ENCODE measurements at places on chromosomes 5 and 9.

- DNase-seq, result peak; percentile 97
Measured at GRCh38 chr5:38809388-38810359, 36.1 kb upstream of the OSMR start.

GRCh38 chr5:143748516-143748915 is 63.4 kb upstream of the HMHB1 start:
- DNase-seq, result no peak

DNA sequence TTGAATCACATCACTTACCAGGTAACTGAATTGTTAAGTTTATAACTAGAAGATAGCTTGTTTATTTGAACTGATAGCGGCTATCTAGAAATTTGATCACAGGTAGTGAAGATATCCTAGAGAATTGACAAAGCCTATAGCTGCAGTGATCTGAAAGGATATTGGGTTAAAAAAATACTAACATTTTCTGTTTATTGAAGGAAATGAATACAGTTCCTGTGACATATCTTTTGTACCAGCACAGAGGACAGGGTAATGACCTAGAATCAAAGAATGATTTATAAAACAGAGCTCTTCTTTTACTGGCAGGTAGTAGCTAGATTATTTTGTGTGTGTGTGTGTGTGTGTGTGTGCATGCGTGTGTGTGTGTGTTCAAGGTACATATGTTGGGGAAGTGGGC is 94.8 kb downstream of the RAB3C start:
- no peak for DNase-seq

DNA sequence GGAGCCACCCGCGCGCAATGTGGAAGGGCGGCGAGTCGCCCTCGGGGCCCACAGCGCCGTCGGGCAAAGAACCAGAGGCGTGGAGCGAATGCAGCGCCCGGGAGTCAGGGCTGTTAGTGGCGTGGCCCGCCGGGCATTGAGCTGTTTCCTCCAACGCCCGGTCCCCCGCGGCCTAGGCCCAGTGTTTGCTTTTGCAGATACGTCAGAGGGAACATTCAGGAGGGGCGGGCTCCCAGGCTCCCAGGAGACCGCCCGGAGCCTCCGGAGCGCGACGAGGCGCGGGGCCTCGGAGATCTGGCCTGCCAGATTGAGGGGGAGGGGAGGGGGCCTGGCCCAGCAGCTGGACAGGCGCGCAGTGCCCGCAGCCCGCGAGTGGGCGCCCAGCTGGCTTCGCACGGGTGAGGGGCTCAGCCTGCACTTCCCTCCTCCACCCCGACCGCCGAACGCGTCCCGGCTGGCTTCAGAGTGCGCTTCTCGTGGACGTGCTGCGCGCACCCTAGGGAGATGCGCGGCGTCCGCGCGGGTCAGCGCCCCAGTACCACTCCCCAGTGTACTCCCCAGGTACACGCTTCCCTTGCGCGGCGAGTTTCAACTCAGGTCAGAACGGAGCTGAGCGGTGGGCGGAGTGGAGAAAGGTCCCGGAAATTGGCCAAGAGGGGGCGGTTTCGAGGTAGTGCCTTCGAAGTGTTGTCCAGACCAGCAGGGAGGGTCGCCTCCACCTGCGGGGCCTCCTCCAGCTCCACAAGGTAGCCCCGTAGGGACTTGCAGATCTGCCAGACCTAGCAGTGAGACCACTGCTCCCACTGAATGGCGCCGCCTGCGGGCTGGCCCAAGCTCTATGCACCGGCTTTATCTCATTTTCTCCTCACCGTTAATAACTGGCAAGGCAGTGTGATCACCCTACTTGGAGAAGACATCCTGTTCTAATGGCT is 130.4 kb downstream of the TMEM174 start:
- peak; percentile 53 for DNase-seq

DNA sequence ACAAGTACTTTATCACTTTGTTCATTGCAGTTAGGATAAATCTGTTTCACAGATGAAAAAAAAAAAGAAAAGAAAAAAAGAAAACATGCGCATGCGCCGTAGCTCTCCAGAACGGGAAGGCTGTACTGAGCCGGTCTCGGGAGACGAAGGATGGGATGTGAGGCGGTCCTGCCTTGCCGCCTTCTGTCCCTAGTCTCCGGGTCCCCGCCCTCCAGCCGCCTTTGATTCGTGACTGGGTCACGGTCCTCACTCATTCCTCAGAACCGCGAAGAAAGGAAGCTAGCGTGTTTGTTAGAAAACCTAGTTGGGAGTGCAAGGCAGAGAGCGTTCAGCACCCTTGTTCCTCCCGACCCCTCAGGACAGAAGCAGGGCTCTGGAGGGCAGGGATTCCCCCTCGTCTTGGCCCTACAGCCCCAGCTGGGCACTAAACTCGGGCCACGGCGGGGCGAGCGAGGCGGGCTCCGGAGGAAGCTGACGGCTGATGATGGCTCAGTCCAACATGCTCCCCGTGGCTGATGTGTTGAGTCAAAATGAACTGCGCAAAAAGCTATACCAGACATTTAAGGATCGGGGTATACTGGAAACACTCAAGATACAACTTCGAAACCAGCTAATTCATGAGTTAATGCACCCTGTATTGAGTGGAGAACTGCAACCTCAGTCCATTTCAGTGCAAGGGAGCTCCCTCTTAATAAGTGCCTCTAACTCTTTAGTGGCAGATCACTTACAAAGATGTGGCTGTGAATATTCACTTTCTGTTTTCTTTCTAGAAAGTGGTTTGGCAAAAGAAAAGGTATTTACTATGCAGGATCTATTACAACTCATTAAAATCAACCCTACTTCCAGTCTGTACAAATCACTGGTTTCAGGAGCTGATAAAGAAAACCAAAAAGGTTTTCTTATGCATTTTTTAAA is 40.0 kb downstream of the CPLANE1 start:
- DNase-seq, result peak; percentile 43

GRCh38 chr9:70576116-70576515 is 161.7 kb upstream of the KLF9 start:
- DNase-seq, result no peak

GRCh38 chr5:34690301-34690700 is 34.2 kb downstream of the RAI14 start:
- DNase-seq, result no peak

DNA sequence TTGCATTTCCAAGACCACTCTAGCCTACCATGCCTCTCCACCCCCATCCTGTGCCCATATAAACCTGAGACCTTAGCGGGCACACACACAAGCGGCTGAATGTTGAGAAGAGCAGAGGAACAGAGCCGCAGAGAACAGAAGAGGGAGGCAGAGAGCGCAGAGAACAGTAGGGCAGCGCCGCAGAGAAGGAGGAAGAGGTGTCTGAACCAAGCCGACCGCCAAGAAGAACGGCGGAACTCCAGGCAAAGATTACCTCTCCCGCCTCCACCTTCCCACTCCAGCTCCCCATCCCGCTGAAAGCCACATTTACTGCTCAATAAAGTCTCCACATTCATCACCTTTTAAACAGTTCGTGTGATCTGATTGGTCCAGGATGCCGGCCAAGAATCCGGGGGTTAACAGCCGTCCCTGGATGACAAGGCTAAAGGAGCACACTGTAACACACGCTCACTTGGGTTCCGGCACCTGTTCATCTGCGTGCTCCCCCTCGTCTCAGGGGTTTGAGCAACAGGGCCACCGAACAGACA is 33.2 kb downstream of the GRIN3A start:
- peak; percentile 19 for DNase-seq

DNA sequence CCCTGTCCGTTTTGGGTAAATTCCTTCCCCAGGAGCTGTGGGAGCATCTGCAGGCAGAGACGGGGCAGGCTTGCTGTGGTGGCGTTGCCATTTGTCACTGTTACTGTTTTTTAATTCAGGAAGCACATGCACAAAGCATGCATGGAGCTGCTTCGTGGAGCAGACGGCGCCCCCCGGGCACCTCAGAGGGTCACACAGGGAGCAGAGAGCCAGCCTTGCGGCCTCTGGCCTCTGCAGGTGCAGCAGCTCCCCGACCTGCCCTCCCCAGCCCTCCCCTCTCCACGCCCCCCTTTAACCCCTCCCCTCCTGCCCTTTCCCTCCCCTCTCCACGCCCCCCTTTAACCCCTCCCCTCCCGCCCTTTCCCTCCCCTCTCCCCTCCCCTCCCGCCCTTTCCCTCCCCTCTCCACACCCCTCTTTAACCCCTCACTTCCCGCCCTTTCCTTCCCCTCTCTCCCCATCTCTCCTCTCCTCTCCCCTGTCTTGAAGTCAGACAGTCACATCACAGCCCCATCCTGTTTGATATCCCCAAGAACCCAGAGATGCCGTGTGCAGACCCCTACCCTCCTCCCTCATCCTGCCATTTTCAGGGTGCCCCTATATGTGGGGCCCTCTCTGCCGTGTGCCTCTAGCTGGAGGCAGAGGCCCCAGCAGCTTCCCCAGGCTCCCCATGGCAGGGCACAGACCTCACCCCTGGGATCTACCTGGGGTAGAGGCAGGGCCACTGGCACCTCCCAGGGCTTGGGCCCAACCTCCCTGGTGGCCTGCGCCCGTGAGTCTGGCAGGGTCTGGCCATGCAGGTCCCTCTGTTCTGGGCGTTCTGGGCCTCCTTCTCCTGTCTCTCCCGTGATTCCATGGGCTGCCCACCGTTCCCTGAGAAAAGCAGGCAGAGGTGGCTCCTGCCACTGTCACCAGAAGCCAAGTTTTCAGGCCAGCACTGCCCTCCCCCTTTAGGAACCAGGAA is 29.6 kb upstream of the UBAC1 start:
- peak; percentile 79 for DNase-seq

DNA sequence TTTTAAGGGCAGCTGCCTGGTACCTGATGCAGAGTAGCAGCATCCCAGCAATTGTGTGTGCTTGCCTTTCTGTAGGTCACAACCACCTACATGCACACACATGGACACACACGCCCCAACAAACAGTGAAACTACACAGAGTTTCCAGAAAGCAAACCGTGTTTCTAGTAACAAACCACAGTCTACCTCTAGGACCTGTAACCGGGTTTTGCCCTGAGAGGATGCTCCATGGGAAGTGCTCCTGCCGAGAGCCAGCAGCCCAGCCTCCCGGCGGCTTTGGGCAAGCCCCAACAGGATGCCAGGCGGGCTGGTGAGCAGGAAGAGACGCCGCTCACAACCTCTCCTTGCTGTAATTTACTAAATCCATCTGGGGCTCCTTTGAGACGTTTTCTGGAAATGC is 4.1 kb upstream of the TCF7 start:
- no peak for DNase-seq

- DNase-seq, result no peak
Measured at GRCh38 chr9:129865668-129866320, 30.5 kb downstream of the USP20 start.

DNA sequence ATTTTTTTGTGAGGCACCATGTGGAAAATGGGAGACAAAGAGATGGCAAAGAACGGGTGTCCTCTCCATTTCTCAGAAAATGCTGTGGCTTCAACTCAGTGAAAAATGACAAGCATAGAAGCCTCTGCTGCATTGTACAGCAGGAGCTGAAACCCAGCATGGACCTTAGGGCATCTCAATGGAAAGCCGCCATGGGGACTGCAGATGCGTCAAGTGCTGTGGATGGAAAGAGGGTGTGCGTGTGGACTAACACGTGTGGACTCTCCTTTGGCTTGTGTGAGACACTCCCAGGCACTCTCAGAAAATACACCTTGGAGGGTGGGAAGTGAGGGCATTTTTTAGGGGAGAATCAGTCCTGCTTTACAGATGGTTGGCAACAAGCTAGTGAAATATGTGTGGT is 2.2 kb upstream of the GLRX start:
- DNase-seq, result no peak

- DNase-seq, result no peak
Measured at GRCh38 chr5:38362713-38363112, 104.4 kb downstream of the EGFLAM start.

DNA sequence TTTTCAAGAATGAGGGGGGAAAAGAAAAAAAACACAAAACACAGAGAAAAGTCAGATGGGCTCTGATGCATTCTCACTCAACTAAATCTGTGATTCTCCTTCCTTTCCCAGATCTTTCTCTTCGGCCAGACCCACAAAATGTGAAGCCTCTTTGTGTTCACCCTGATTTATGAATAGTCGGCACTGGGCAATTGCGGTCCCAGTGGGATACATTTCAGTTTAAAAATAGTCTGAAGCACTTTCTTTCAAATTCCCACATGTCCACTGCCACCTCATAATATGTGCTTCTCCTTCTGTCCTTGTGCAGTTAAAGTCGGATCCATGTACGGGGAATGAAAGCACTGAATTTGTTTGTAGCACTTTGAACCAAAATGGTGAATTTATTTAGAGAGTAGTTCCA is 995.4 kb upstream of the WWC1 start:
- DNase-seq, result no peak

DNA sequence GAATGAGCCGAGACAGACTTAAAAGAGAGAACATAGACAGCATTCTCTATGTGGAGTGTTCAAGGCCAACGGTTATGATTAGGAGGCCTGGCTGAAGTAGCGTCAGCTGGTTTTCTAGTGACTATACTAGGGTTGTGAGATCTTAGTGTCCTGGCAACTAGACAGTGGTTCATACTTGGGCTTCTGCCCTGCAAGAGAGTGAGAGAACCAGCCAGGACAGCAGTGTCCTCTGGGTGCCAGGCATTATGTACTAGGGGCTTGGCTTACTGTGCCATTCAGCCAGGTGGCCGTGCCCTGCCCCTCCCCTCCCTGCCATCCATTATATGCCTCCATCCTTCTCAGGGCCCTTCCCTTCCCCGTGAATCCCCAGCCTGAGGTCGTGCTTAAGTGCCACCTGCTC is 56.8 kb downstream of the TRIO start:
- no peak for DNase-seq

DNA sequence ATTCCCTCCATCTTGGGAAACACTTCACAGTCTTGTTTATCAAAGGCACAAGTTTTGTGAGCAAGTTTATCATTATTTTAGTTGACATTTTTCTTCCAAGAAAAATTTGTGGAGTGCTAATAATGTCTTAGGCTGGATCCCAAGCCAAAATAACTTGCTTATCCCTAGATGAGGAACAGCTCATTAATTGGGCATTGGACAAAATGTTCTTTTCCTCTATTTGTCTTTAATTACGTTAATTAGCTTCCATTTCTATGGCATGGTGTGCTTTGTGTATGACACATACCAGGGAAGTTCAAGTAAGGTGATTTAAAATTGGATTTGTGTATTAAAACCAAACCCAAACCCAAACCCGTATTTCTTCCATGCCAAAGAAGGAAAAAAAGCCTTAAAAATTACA is 379.5 kb downstream of the SH3GL2 start:
- DNase-seq, result no peak

- no peak for DNase-seq
Measured at GRCh38 chr5:127667926-127668325, 19.0 kb downstream of the CTXN3 start.

- DNase-seq, result peak; percentile 49
Measured at GRCh38 chr9:35070823-35071813, 1.3 kb downstream of the VCP start.

- DNase-seq, result no peak
Measured at GRCh38 chr5:717143-717542, 24.0 kb upstream of the TPPP start.

- no peak for DNase-seq
Measured at GRCh38 chr5:74183041-74183440, 457.5 kb downstream of the ENC1 start.

GRCh38 chr9:82549174-82549821 is 513.6 kb downstream of the RASEF start:
- DNase-seq, result no peak

- no peak for DNase-seq
Measured at GRCh38 chr5:39774605-39775004, 349.8 kb upstream of the DAB2 start.

GRCh38 chr9:98109052-98109451 is 10.0 kb downstream of the TRIM14 start:
- DNase-seq, result no peak

- DNase-seq, result peak; percentile 34
Measured at GRCh38 chr9:88646539-88647300, 111.7 kb downstream of the NXNL2 start.

Data from choroid plexus epithelial cell (primary cell).